ENCODE measurements at places on chromosomes 16 and 17. TPM values are rescaled to one million over a fixed set of nuclear protein-coding genes. Genes with fewer than 3 reads are reported as not detected.

- DNase-seq: no peak
Observed at GRCh38 chr17:75078284-75079022, 9.3 kb upstream of the SLC16A5 start.

- DNase-seq: peak; percentile 78
Observed at GRCh38 chr17:31558748-31559583, 167.5 kb downstream of the RAB11FIP4 start.

DNA sequence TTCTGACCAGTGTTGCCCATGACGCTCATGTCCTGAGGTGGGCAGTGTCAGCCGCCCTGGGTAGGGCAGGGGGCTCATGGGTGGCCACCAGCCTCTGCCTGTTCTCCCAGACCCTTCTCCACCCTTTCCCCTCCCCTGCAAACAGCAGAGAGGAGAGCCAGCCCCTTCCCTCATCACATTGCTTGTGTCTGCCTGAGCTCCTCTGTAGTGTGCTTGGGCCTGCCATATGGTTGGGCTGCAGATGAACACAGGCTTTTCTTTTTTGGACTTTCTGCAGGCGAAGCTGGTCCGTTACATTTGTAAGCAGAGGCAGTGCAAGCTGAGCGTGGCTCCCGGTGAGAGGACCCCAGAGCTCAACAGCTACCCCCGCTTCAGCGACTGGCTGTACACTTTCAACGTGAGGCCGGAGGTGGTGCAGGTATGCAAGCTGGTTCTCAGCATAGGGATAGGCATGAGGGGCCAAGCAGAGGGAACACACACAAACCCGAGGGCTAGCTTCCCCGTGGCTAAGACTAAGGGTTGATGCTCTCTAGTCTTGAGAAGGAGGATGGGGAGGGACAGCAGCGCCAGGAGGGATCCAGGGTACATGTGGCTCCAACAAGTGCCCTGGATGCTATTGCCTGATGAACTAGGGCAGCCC lies 80.6 kb upstream of the LGALS9 start:
- no peak for DNase-seq

GRCh38 chr16:19245326-19245925 lies 40.1 kb upstream of the CLEC19A start:
- no peak for DNase-seq

- DNase-seq: no peak
Observed at GRCh38 chr17:33667052-33667509, 374.0 kb upstream of the ASIC2 start.

- peak; percentile 52 for DNase-seq
Observed at GRCh38 chr17:1785930-1786329, 24.1 kb downstream of the SERPINF1 start.

DNA sequence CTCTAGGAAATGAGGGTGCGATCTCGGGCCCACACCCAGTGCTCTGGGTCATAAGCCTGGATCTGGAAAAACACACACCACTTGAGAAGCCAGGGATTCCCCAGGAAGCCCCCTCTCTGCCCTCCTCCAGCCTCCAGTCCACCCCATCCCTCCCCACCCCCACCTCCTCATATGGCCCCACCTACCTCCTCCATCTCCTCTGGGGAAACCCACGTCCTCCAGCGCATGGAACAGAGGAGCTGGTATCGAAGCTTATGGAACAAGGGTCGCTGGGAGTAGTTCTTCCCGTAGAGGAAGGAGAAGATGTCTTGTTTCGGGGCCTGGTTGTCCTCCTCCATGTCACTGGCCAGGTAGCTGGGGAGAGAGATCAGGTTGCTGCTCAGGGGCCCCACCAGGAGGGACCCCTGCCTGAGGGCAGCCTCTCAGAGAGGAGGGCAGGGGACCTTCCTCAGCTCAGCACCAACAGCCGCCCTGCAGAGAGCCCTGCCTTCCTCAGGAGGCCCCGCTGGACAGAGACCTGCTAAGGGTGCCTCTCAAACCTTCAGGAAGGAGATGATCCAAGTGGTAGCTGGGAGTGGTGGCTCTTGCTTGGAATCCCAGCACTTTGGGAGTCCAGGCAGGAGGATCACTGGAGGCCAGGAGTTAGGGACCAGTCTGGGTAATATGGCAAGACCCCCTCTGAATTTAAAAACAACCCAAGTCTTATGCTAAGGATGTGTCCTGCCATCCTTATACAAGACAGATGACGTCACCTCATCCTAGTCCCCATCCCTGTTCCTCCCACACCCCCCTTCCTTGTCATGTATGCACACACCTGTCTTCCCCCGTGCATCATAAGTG lies 5.0 kb downstream of the SPDYE4 start:
- DNase-seq: no peak

DNA sequence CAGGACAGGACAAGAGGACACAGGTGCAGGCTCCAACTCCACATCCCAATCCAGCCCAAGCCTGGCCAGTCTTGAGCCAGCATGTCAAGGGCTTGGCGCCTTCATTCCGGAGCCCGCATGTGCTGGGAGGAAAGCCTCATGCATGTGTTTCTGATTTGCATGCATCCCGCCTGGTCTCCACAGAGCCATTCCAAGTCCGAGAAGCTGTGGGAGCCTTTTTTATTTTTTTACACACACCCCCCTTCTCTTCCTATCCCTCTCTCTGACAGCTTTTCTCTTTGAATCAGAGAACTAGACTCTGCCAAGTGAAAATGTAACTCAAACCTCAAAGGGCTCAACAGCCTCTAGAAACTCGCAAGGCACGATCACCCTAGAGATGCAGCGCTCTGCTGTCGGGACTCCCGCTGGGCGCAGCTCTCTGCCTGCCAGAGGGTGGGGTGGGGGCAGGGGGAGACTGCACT lies 45.1 kb downstream of the NOG start:
- no peak for DNase-seq

- DNase-seq: no peak
Observed at GRCh38 chr16:73074382-73074781, 26.5 kb upstream of the ZFHX3 start.

DNA sequence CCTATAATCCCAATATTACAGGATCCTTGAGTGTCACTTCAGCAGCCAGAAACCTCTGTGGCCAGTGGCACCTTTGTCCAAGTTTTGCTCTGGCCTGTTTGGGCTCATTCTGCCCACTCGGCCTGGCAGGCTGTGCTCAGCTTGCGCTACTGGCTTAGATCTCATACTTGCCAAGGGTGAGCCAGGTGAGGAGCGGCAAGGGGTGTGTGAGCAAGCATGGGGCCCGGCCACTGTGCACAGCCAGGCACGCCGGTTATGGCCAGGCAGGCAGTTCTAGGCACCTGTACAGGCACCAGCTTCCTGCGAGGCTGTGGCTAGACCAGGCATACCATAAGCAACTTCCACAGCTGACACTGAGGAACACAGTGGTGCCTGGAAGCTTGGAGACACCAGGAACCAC lies 16.9 kb upstream of the USP22 start:
- no peak for DNase-seq

- no peak for DNase-seq
Observed at GRCh38 chr17:48523010-48523409, 7.8 kb downstream of the HOXB1 start.

DNA sequence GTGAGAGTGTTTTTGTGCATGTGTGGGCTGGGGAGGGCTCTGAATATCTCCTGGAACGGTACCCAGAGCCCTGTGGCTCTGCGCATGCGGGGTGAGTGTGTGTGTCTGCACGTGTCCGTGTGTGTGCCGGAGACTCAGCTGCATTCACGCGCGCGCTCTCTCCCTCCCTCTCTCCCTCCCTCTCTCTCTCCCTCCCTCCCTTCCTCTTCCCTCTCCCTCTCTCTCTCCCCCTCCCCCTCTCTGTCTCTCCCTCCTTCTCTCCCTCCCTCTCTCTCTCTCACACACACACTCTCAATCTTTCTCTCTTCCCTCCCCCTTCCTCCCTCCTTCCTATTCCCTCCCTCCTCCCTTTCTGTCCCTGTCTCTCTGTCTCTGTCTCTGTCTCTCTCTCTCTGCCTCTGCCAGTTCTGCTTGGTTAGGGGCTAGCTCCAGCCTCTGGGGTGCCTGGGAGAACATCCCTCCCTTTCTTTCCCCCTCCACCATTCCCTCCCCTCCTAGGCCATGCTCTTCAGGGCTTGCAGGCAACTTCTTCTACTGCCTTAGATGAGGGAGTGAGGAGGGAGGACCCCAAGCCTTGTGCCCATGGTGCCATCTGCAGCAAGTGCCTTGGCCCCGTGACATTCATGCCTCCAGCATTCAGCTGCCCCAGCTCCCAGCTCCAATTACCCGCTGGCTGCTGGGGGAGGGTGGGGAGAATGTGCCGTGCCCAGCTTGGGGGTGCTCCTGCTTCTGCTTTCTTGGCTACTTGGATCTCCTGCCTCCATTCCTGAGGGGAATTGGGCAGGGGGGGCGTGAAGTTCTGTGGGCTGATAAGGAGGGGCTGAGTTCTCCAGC lies 6.4 kb downstream of the THRA start:
- DNase-seq: peak; percentile 94

DNA sequence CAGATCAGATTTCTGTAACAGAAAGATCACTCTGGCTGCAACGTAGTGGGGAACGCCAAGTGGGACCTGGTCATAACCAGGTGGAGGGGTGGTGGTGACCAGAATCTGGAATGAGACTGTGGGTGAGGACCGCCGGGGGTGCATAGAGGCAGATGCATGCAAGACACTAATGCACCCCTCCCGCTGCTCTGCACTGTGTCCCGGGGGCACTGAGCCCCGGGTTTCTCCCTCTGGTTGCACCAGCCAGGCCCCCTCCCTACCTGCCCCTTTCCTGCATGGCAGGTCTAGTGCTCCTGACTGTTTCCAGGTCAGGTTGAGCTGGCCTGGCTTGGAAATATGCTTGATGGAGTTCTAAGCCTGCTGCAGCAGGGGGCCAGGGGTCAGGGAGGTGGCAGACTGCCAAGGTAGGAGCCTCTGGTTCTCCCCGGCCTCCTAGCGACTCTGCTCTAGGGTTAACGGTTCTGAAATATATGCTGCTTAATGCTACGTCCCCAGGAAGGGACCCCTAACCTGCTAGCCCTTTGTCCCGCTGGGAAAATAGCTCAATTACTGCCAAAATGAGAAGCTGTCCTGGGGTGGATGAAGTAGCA lies 94.3 kb downstream of the SDK2 start:
- DNase-seq: no peak

GRCh38 chr17:66995944-66996343 lies 31.4 kb downstream of the CACNG4 start:
- DNase-seq: no peak

DNA sequence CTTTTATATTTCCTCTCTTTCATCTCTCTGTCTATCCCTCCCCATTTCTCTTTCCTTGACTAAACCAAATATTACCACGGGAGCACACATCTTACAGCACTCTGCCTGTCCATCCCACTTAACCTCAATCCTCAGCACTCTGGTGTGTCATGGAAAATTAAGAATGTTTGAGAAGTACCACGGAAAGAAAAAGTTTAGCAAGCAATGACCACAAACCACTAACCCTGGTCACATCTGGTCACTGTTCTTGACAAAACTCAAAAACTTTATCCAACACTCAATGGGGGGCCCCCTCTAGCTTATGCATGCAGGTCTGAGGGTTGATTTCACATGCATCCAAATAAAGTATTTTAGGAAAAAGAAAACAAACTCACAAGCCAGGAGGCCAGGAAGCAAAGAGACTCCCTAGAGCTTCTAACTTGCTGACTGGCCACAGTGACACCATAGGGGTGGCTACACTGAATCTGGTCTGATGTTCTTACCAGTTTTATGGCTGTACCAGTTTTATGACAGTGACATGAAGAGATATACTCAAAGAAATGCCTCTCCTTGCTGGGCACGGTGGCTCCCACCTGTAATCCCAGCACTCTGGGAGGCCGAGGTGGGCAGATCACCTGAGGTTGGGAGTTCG lies 229.2 kb downstream of the STX8 start:
- no peak for DNase-seq

GRCh38 chr17:48723423-48724250 lies 652 bp downstream of the PRAC2 start:
- no peak for DNase-seq

DNA sequence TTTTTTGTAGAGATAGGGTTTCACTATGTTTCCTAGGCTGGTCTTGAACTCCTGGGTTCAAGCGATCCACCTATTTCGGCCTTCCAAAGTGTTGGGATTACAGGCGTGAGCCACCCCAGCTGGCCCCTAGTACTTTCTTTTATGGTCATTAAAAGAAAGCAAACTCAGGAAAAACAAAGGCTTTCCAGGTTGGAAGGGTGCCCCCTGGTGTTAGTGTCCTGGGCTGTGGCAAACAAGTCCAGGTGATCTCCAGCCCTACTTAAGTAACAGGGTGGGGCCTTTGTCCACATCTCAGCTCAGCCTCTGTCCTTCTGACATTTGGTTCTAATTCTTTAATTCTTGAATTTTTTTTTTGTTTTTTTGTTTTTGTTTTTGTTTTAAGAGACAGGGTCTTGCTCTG lies 6.9 kb downstream of the IGFBP4 start:
- no peak for DNase-seq

DNA sequence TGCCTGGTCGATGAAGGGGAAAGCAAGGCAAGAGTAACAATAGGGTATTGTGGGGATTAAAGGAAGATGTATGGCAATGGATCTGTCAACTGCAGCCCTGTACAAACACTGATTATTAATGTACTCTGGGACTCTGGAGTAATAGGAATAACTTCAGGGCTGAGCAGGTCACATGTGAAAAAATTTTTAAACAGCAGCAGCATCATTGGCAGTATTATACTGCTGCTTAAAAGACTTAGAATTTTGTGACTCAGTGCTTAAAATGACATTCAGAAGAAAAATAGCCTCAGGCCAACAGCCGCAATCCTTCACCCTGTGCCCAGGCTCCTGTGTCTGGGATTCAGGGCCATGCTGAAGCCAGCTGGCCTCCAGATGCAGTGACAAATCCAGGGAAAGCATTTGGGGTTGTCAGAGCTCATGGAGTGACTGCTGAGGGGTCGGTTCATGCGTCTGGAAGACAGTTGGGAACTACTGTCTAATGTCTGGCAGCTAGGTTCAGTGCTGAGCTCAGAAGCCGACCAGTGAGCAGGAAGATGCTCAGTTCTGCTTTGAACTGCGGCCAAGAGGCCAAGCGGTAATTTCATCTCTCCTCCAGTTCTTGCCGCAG lies 22.2 kb downstream of the TEX2 start:
- DNase-seq: peak; percentile 50

The ZNF768 gene
- total RNA-seq: 61.1 TPM

The HOXB9 gene
- total RNA-seq: not detected

The MT3 gene
- total RNA-seq: 4.1 TPM

The WNT3 gene
- total RNA-seq: 0.96 TPM

The SRCIN1 gene
- 2.0 TPM for total RNA-seq

The CNTNAP1 gene
- total RNA-seq: 4.2 TPM

The UMOD gene
- total RNA-seq: not detected

The KLHL10 gene
- not detected for total RNA-seq

The KREMEN2 gene
- not detected for total RNA-seq

The CWC25 gene
- total RNA-seq: 8.7 TPM

The DHRS13 gene
- total RNA-seq: 3.1 TPM

The HS3ST6 gene
- not detected for total RNA-seq

The BCL6B gene
- 13.7 TPM for total RNA-seq

The IRX3 gene
- 94.4 TPM for total RNA-seq

The TNFRSF13B gene
- total RNA-seq: not detected

The SDR42E1 gene
- 0.52 TPM for total RNA-seq

The ASGR1 gene
- total RNA-seq: 0.14 TPM
